Activated effector memory CD4-positive, alpha-beta T cell treated with Interleukin-2 at 50 U/mL for 16 hours (primary cell): ENCODE measurements at places on chromosomes 12 and 14.

- DNase-seq = no peak
Observed at GRCh38 chr14:100989924-100990323, 86.4 kb upstream of the RTL1 start.

- DNase-seq = no peak
Observed at GRCh38 chr12:107385509-107385908, 292.2 kb upstream of the CRY1 start.

GRCh38 chr12:80769553-80770140, 52.9 kb downstream of the MYF5 start:
- DNase-seq = no peak

GRCh38 chr14:74292061-74292460, 10.7 kb downstream of the ABCD4 start:
- DNase-seq = no peak

GRCh38 chr14:46306267-46306666, 345.3 kb downstream of the RPL10L start:
- DNase-seq = no peak

- DNase-seq = no peak
Observed at GRCh38 chr14:31884776-31885379, 192.2 kb upstream of the ARHGAP5 start.

GRCh38 chr14:104795781-104796686, 486 bp upstream of the AKT1 start:
- DNase-seq = peak; percentile 55

DNA sequence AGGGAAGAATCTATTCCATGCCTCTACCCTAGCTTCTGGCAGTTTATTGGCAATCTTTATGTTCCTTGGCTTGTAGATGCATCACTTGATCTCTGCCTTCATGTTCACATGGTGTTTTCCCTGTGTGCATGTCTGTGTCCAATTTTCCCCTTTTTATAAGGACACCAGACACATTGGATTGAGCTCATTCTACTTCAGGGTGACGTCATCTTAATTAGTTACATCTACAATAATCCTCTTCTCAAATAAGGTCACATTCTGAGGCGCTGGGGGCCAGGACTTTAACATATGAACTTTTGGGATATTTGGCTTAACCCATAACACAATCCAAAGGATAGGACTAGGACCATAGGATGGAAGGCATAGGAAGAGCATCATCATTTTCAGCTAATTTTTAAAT, 101.4 kb downstream of the KCNMB4 start:
- no peak for DNase-seq

DNA sequence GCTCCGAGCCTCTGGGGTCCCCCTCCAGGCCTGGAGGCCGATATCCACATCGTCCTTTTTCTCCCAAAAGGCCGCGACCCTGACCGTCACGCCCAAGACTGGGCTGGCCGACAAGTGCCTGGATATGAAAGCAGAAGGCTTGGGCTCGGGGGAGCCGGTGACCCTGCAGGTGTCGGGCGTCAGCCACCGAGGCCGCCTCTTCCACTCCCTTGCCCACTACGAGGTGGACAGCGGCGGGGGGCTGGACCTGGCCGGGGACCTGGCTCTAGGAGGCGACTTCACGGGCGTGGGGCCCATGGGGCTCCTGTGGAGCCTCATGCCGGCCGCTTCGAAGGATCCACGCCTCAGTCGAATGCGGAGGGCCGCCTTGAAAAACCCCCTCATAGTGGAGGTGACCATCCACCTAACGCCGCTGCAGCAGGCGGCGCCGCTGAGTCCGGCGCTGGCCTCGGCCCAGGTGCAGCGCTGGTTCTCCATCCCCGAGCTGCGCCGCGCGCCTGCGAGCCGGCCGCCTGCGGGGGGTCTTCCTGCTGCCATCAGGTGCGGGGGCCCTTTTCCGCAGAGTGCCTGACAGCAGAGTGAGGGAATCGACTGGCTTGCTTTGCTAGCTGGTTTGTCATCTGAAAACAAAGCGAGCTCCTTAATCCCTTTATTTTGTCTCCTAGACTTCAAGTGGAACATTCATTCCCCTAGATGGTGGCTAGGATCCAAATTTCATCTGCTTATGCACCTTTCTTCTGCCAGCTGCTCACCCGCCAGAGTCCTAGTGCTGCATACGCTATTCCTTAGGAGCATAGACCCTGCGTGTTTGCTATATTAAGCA, 10.6 kb upstream of the DNAL1 start:
- no peak for DNase-seq

GRCh38 chr12:129075460-129076208, 222.4 kb downstream of the GLT1D1 start:
- DNase-seq = no peak

- no peak for DNase-seq
Observed at GRCh38 chr14:32075672-32076277, 1.3 kb upstream of the ARHGAP5 start.

GRCh38 chr12:47807338-47807737, 12.4 kb downstream of the HDAC7 start:
- DNase-seq = no peak

DNA sequence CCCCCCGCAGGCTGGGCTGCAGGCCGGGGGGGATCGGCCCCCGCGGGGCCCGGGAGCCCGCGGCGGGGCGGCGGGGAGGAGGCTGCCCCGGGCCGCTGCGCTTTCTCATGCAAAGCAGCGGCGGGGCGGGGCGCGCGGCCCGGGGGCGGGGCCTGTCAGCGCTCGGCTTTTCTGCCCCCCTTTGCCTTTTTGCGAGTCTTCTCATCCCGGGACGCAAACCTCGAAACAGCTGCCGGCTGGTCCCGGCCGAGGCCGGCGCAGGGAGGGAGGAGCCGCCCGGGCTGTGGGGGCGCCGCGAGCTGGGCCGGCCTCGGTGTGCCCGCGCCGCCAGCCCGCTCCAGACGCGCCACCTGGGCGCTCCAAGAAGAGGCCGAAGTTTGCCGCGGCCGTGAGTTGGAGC, at the start of gene FZD10:
FZD10 (plus strand) TSS at position 198 of the 400 bp plus-strand sequence. CDS start 479 bp downstream, outside the sequence.
- DNase-seq = no peak

- DNase-seq = no peak
Observed at GRCh38 chr12:19462406-19462805, 23.1 kb downstream of the AEBP2 start.

GRCh38 chr12:2640709-2641108, 154.1 kb upstream of the FKBP4 start:
- no peak for DNase-seq

GRCh38 chr12:92927436-92928281, 1.4 kb downstream of the EEA1 start:
- no peak for DNase-seq

DNA sequence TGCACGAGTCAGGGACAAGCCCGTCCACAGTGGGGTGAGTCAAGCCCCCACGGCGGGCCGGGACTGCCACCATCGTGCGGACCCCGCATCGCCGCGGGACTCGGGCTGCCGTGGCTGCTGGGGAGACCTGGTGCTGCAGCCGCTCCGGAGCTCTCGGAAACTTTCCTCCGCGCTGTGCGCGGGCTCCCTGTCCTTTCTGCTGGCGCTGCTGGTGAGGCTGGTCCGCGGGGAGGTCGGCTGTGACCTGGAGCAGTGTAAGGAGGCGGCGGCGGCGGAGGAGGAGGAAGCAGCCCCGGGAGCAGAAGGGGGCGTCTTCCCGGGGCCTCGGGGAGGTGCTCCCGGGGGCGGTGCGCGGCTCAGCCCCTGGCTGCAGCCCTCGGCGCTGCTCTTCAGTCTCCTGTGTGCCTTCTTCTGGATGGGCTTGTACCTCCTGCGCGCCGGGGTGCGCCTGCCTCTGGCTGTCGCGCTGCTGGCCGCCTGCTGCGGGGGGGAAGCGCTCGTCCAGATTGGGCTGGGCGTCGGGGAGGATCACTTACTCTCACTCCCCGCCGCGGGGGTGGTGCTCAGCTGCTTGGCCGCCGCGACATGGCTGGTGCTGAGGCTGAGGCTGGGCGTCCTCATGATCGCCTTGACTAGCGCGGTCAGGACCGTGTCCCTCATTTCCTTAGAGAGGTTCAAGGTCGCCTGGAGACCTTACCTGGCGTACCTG, 1.1 kb downstream of the PDE3A start:
- no peak for DNase-seq

- no peak for DNase-seq
Observed at GRCh38 chr14:22952418-22952817, 4.5 kb downstream of the HAUS4 start.

GRCh38 chr14:38391334-38391733, 135.4 kb upstream of the CLEC14A start:
- no peak for DNase-seq

GRCh38 chr14:95132760-95133159, 24.6 kb downstream of the DICER1 start:
- DNase-seq = no peak

GRCh38 chr12:1977109-1977508, 27.1 kb downstream of the DCP1B start:
- DNase-seq = no peak

- no peak for DNase-seq
Observed at GRCh38 chr12:25404955-25405354, 148.1 kb downstream of the LMNTD1 start.

DNA sequence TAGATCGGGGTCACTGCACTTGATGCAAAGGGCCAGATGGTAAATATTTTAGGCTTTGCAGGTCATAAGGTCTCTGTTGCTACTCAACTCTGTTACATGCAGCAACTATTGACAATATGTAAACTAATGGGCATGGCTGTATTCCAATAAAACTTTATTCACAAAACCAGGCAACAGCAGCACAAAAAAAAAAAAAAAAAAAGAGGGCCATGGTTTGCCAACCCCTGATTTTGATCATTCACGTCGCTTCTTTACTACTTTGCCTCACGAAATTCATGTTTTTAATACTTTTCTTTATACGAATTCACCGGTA, 152.9 kb downstream of the RBM19 start:
- no peak for DNase-seq

GRCh38 chr12:63846238-63846967, 1.9 kb downstream of the SRGAP1 start:
- no peak for DNase-seq

DNA sequence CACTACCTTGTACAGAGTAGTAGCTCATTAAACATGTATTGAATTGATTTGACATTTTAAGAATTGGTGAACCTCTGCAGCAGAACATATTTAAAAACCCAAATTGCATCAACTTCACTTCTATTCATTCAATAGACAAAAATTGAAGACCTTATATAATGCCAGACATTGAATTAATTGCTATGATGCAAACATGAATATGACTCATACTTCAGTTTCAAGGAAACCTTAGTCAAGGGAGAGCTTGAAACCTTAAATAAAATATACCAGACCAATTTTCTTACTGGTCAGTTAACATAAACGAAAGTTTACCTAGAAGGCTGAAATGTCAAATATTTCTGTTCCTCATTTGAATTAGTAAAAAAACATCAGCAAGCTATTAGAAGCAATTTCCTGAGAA, 5.0 kb upstream of the MGAT4C start:
- DNase-seq = no peak

DNA sequence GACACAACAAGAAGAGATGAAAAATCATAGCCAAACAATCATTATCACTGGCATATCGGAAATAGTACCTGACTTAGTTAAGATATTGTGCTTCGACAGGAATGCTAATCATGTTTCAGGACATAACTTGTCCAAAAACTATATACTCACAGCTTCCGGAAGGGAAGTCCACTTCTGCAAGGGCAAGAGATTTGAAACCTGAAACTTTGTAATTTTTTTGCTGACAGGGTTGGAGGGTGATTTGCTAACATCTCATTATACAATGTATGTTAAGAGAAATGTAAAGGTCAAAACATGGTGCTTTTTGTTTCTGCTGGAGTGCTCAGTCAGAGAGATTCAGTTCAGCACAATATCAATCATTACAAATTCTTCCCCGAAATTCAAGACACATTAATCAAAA, 200.3 kb downstream of the CNTN1 start:
- DNase-seq = no peak

DNA sequence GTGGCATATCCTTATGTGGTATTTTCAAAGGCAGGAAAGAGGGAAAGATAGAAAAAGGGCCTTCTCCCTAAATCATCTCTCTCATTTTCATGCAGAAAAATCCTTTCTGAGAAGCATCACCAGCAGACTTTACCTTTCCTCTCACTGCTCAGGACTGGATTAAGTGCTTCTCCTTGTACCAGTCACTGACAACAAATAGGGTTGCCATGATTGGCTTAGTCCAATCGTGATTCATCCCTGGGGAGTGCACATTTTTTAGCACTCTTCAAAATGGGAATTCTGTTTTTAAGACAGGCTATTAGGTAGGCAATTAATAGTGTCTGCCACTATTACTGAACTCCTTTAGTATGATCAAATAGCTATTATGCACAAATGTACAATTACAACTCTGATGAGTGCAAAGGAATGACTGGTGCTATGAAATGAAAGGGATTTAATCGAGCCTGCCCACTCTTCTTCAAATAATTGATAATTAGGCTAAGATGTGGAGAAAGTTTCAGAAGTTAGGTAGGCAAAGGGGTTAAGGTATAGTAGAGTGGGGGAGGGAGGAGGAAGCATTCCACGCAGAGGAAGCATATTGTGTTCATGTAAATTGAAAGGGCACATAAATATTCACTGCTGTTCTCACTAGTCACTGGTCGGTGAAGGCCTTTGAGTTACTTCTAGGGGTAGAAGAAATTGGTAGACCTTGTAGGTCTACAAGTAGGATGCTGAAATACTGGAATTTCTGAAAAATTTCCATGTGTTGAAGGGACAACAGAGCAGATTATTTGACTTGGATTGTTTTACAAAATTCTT, 84.0 kb downstream of the MSRB3 start:
- no peak for DNase-seq

GRCh38 chr12:57603815-57604453, 690 bp upstream of the DTX3 start:
- no peak for DNase-seq

GRCh38 chr14:59199614-59200013, 11.1 kb downstream of the DAAM1 start:
- no peak for DNase-seq

GRCh38 chr12:128811806-128812205, 12.0 kb downstream of the SLC15A4 start:
- no peak for DNase-seq

DNA sequence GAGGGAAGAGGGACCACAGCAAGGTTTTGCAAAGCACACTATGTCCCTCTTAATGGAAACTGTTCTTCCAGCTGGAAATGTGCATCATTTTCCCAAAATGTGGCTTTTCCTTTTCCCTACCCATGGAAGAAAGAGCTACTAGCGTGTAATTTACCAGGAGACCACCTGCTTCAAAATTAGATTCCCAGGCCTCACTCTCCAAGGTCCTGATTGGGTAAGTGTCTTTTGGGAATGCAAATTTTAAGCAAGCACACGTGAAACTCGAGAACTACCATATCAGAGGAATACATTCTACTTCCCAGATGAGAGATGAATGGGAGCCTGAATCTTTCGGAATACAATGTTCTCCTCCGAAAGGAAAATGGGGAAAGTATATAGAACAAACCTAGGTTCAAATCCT, 201.6 kb upstream of the NOS1 start:
- no peak for DNase-seq

DNA sequence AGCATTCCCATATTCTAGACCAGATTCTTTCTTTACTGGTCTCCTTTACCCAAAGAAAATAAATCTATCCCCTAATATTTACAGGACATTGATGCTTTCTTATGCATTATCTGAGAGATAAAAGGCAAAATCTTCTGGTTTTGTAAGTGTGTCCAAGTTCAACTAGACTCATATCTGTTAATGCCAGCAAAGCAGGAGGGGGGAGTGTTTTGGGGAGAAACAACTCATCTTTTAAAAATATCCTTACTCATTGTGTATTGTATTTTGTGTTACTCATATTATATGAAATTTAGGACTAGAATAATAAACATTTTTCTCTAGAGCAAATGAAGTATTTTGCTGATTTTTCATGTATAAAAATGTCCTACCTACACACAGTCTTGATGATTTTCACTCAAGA, 54.8 kb downstream of the SAMD4A start:
- no peak for DNase-seq
